ENCODE measurements at places on chromosomes 5 and 9. TPM values are rescaled to one million over a fixed set of nuclear protein-coding genes. Genes with fewer than 3 reads are reported as not detected.

The NKD2 gene
- 3.7 TPM for total RNA-seq

The NSMF gene
- total RNA-seq, result 9.8 TPM

DNA sequence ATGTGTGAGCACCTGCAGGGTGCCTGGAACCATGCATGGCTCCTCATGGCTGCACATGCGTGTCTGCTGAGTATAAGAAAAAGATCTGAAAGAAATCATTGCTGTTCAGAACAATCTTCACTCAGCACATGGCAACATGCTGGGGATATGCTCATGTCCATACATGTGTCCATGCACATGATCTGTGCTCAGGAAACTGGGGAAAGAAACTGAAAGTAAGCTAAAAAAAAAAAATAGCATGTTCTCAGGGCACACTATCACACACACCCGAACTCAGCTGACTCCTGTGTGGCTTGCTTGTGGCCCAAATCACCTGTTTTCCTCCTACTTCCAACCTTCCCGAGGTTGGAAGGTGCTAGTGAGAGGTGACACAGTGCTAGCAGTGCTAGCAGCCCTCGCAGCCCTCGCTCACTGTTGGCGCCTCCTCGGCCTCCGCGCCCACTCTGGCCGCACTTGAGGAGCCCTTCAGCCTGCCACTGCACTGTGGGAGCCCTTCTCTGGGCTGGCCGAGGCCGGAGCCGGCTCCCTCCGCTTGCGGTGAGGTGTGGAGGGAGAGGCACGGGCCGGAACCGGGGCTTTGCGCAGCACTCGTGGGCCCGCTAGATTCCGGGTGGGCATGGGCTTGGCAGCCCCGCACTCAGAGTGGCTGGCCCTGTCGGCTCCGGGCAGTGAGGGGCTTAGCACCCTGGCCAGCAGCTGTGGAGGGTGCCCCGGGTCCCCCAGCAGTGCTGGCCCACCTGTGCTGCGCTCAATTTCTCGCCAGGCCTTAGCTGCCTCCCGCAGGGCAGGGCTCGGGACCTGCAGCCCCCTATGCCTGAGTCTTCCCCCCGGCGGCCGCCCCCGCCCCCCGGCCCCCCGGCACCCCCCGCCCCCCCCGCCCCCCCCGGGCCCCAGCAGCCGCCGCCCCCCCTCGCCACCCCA, 76.0 kb downstream of the GADD45G start:
- no peaks in the 10 kb centered on the region for H3K36me3 ChIP-seq
- no peak for DNase-seq
- peaks cover 57% of the 10 kb centered on the region for H3K4me1 ChIP-seq
- H3K4me3 ChIP-seq, result no peak overlapping the region

DNA sequence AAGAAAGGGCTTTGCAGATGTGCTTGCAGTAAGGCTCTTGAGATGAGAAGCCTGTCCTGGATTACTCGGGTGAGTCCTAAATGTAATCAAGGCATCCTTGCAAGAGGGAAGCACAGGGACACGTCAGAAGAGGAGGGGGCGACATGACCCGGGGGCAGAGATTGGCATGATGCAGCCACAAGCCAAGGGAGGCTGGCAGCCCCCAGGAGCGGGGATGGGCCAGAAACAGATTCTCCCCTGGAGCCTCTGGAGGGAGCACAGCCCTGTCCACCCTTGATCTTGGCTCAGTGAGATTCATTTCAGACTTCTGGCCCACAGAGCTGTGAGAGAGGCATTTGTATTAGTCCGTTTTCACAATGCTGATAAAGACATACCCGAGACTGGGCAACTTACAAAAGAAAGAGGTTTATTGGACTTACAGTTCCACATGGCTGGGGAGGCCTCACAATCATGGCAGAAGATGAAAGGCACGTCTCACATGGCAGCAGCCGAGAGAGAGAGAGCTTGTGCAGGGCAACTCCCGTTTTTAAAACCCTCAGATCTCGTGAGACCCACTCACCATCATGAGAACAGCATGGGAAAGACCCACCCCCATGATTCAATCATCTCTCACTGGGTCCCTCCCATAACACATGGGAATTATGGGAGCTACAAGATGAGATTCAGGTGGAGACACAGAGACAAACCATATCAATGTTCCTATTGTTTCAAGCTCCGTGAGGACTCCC, 76.1 kb downstream of the ADAMTS2 start:
- H3K4me3 ChIP-seq, result no peak overlapping the region
- no peak for DNase-seq
- peaks cover 46% of the 10 kb centered on the region for H3K4me1 ChIP-seq
- no peaks in the 10 kb centered on the region for H3K36me3 ChIP-seq

The OBP2B gene
- total RNA-seq, result not detected

DNA sequence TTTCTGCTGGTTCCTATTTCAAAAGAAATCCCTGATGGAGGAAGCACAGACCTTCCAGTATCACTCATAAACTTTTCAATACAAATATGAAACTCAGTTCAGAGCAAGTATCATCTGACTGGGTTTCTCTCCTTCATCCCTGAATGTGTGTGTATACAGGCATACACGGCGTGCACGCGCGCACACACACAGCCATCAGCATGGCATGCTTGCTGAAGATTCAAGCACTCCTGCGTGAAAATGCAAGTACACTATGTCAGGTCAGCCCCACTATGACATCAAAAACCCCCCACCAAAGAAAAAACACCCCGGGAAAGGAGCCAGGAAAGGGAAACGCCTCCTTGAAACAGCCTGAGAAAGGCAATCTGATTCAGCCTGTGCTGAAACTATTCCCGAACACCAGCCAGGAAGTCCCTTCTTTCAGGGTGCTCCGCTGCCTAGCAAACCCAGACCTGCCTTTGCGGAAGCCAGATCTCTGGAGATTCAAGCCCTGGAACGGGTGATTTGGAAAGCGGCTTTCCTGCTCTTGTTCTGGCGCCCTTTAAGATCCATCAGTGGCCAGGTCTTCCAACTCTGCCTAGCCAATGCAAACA, 831 bp downstream of the KLHL3 start:
- no peaks in the 10 kb centered on the region for H3K27me3 ChIP-seq
- DNase-seq, result peak; percentile 32
- peak overlapping the region; percentile 68 for H3K4me3 ChIP-seq
- no peaks in the 10 kb centered on the region for H3K36me3 ChIP-seq
- peaks cover 74% of the 10 kb centered on the region for H3K4me1 ChIP-seq
- peak overlapping the region; percentile 84 for H3K27ac ChIP-seq

The ZDHHC11 gene
- 18.7 TPM for total RNA-seq

DNA sequence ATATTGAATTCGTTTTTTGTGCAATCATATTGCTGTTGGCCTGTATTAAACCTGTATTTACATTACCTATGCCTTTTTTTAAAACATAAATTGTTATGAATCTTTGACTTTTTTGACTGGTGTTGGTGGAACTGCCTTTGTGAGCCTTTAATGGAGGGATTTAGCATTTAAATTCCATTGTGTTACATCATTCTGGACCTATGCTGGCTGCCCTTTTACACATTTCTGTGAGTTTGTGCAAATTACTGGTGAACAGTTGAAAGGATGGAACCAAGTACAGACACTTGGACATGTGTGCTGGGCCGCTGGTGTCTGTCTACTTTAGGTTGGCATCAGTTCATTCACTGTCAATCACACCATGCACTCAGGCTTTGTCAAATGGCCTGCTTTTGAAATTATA, 3.4 kb downstream of the SNX18 start:
- DNase-seq, result no peak
- peaks cover 9% of the 10 kb centered on the region for H3K36me3 ChIP-seq
- peak overlapping the region; percentile 99 for H3K27ac ChIP-seq
- peak overlapping the region; percentile 100 for H3K4me3 ChIP-seq

DNA sequence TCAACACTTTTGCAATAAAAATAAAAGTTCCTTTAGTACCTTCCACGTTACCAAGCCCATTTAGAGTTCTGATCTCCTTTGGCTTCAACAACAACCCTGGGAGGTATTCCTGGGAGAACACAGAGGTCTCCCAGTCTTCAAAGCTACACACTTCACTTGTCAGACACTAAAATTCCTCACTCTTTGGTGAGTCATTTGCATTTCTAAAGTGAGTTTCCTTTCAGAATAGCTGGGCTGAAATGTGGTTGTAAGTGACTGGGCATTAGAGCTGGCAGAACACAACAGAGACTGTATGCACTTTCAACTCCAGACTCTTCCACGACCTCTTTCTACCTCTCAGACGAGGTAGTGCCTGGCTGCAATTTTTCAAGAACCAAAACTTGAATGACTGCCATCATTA, 11.5 kb upstream of the F2RL1 start:
- DNase-seq, result no peak
- no peaks in the 10 kb centered on the region for H3K4me1 ChIP-seq
- no peaks in the 10 kb centered on the region for H3K36me3 ChIP-seq
- H3K4me3 ChIP-seq, result no peak overlapping the region

The CARTPT gene
- not detected for total RNA-seq

The LTC4S gene
- total RNA-seq, result 10.9 TPM

DNA sequence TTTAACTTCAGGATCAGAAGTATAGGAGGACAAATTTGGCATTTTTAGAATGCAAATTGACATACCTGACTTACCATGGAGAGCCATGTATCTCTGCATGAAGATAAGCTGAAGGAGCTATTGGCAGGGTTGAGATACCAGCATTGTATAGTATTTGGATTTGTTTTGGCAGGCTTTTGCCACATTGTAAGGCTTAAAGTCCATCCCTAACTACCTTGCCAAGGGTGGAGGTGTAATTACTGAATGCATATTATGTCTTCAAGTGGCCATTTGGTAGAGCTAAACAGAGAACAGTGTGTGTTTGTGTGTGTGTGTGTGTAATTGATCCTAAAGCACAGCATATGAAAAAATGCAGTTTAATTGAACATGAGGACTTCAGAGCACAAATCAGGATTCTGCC, 324.7 kb downstream of the FAM170A start:
- no peak for DNase-seq
- H3K36me3 ChIP-seq, result no peaks in the 10 kb centered on the region
- H3K4me3 ChIP-seq, result no peak overlapping the region
- no peaks in the 10 kb centered on the region for H3K4me1 ChIP-seq

GRCh38 chr9:8633784-8634183, 834.2 kb upstream of the DMAC1 start:
- no peak for DNase-seq
- no peaks in the 10 kb centered on the region for H3K36me3 ChIP-seq
- no peak overlapping the region for H3K4me3 ChIP-seq
- H3K4me1 ChIP-seq, result no peaks in the 10 kb centered on the region
- no peak overlapping the region for H3K27ac ChIP-seq
- no peaks in the 10 kb centered on the region for H3K27me3 ChIP-seq

DNA sequence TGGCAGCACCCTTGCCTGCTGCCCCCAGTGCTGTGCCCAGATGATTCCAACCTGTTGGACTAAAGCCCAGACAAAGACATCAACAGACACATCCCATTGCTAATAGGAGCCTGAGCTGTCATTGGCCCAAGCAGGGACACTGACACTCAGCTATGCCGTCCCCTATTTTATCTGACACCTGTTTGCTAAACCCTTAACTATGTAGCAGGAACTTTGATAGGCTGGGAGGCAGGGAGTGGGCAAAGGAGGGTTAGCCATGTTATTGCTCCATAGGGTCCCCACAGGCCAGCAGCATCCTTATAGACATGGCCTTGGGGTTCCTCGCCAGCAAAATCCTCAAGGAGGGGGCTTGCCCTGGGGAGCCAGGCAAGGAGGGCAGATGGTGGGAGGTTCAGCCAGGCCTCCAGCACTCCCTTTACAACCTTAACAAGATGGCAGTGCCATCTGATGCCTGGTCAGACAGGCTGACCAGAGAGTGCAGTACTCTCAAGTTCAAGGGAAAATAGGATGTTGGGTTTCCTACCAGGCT, 50.4 kb upstream of the CDKN2AIPNL start:
- H3K27me3 ChIP-seq, result no peaks in the 10 kb centered on the region
- peak overlapping the region; percentile 33 for H3K27ac ChIP-seq
- no peaks in the 10 kb centered on the region for H3K36me3 ChIP-seq
- H3K4me3 ChIP-seq, result no peak overlapping the region
- no peak for DNase-seq

GRCh38 chr9:133844398-133844784, 106.2 kb upstream of the SARDH start:
- peak overlapping the region; percentile 45 for H3K4me3 ChIP-seq
- no peak for DNase-seq
- peaks cover 45% of the 10 kb centered on the region for H3K4me1 ChIP-seq

The ASPN gene
- total RNA-seq, result 17.5 TPM

GRCh38 chr9:71796100-71796767, 27.9 kb upstream of the CEMIP2 start:
- H3K27ac ChIP-seq, result no peak overlapping the region
- H3K27me3 ChIP-seq, result no peaks in the 10 kb centered on the region
- DNase-seq, result no peak
